ENCODE measurements at places on chromosomes 11 and 22.
A peak's percentile ranks its signal among the peaks of the same experiment; 100 is the strongest.

DNA sequence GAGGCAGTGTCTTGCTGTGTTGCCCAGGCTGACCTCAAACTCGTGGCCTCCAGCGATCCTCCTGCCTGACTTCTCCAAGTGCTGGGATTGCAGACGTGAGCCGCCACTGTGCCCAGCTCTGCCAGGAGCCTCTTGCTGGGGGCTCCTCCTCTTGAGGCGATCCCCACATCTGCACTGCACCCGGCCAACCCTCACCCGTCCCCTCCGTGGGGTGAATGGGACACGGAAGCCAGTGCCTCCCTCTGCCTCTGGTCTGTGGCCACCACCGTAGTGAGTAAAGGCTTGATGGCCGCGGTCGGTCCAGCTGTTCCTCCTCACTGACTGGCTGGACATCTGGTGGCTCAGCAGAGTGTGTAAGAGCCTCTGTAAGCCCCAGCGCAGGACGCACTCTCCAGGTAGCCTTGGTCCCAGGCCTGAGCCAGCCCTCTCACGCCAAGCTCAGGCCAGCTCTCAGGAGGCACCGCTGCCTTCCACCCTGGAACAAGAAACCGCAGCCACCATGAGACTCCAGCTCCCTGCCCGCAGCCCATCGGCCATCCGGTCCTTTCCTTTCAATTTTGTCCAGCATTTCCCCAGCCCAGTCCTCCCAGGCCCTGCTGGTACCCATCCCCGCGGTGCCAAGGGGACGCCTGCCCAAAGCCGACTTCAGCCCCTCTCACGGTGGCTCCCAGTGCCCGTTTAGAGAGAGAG lies 100.3 kb downstream of the BRD1 start:
- DNase-seq = peak; percentile 13

GRCh38 chr11:132579136-132579535 lies 953.2 kb downstream of the OPCML start:
- no peak for DNase-seq

DNA sequence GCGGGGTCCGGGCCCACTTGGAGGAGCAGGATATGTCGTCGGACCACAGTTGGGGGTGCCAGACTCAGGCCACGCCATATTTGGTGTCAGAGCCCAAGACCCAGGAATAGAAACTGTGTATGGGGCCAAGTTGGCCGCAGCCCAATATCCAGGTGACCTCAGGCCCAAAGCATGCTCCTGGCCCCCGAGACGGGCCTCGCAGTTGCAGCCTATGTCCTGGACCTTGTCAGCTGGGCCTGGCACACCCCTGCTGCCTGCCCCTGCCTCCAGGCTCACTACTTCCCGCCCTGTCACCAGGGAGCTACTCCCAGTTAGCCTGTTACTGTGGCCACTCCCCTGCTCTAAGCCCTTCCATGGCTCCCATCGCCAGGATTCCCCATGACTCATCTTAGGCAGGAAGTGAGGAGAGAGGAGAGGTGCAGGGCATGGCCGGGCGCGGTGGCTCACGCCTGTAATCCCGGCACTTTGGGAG lies 23.1 kb downstream of the A4GALT start:
- no peak for DNase-seq

DNA sequence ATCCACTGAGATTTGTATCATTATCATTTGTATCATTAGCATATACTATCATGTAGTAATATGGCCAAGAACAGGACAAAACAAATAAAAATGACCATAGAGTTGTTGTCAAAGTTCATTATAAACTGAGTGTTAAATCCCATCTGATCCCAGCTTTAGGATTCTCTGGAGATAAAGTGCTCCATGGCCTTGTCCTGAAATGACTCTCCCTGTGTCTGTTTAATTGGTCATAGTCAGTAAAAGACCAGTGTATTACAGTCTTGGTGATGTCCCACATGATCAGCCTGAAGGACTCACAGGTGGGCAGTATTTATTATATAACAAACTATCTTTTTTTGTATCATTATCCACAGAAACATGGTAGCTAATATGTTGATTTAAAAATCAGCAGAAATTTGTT lies 361.6 kb downstream of the TMEM135 start:
- no peak for DNase-seq
